ENCODE measurements at places on chromosomes 6 and 20. TPM values are rescaled to one million over a fixed set of nuclear protein-coding genes. Genes with fewer than 3 reads are reported as not detected.

The CENPQ gene
- polyA plus RNA-seq: 16.5 TPM

GRCh38 chr6:127570739-127571389 is 6.1 kb upstream of the C6orf58 start:
- DNase-seq: no peak

- DNase-seq: no peak
Measured at GRCh38 chr6:142805042-142805441, 139.9 kb downstream of the HIVEP2 start.

The CTCFL gene
- 1.5 TPM for polyA plus RNA-seq

The CLDN20 gene
- polyA plus RNA-seq: 1.1 TPM

DNA sequence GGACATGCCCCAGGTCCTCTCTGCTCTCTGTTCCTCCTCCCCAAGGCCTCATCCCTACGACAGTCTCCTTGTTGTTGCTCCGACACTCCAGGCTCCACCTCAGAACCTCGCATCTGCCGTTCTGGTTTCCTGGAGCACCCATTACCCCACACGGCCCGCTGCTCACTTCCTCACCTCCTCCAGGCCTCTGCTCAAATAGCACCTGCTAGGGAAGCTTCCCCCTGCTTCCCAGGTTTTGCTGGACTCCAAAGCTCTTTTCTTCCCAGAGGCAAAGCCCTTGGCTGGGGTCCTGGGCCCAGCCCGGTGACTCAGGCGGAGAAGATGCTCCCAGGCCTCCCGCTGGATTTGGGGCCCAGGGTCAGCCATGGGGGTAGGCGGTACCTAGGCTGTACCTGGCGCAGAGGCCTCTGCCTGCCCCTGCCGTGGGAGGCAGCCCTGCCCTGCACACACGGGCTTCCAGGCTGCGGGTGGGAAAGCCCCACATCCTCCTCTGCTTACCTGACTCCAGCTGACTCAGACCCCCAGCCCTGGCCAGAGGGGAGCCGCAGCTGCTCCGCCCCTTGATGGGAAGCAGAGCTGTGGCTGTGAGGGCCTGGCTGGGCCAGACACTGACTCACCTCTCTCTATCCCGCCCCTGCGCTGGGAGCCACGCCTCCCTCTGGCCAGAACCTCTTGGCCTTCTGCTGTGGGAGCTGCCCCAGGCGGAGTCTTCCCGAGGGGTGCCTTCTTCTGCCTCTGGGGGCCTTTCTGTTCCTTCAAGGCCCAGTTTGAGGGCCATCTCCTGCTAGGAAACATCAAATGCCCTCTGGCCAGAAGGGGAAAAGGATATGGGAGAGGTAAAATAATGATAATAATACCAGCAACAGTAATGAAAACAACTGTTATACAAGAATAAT is 130.5 kb downstream of the CEBPB start:
- no peak for DNase-seq

- DNase-seq: no peak
Measured at GRCh38 chr20:49337357-49337756, 59.5 kb upstream of the ZNFX1 start.

The E2F1 gene
- 11.2 TPM for polyA plus RNA-seq

GRCh38 chr6:34412643-34413214 is 13.1 kb downstream of the RPS10 start:
- DNase-seq: no peak

DNA sequence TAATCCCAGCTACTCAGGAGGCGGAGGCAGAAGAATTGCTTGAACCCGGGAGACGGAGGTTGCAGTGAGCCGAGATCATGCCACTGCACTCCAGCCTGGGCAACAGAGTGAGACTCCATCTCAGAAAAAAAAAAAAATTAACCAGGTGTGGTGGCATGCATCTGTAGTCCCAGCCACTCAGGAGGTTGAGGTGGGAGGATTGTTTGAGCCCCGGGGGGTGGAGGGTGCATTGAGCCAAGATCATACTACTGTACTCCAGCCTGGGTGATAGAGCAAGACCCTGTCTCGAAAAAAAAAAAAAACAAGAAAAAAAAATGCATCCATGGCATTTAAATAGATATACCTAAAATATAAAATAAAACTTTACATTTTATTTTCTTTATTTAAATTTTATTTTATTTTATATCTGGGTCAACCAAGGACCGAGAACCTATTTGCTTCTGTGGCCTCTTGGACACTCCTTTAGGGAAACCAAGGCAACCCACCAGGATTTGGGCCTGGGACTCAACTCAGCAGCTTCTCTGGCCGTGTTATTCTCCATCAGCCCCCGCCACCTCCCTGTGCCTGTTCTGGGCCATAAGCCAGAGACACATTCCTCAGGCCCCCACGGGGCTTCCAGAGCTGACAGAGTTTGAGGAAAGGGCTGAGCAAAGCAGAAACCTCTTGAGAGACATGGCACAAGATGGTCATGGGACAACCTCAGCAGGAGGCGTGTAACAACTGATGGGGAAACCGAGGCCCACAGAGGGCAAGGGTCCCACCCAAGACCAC is 6.2 kb downstream of the SNTA1 start:
- no peak for DNase-seq

GRCh38 chr6:40755046-40755681 is 168.0 kb upstream of the LRFN2 start:
- DNase-seq: no peak

- no peak for DNase-seq
Measured at GRCh38 chr6:150646228-150646627, 46.5 kb downstream of the PLEKHG1 start.

DNA sequence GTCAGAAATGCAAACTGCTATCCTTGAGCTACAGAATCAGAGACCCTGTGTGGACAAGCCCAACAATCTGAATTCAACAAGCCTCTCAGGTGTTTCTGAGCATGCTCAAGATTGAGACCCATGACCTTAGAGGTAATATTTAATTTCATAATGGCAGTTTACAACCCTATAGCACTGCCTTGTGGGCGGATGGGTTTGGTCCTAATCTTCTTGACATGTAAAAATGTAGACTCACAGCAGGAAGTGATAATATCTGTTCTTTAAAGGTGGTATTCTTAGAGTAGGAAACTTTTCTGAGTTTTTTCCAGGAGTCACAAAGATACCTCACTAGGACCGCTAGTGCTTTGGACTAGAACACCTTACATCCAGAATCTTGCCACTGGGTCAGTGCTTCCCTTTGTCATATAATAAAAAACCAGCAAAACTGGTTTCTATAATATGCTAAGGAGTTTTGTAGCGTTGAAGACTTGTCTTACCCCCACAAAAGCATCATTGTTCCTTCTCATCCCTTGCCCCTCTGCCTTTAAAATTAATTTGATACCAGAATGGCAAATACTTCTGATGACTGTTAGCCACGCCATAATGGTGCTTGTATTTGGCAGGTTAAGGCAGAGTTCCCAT is 52.6 kb downstream of the E2F3 start:
- no peak for DNase-seq

- no peak for DNase-seq
Measured at GRCh38 chr6:331622-332521, 39.6 kb downstream of the DUSP22 start.

- no peak for DNase-seq
Measured at GRCh38 chr20:43536817-43537440, 21.9 kb upstream of the SGK2 start.

The GJA1 gene
- 279 TPM for polyA plus RNA-seq

- DNase-seq: peak; percentile 83
Measured at GRCh38 chr20:48523191-48523995, 304.4 kb downstream of the PREX1 start.

The SLC12A5 gene
- 2.3 TPM for polyA plus RNA-seq

The DACT2 gene
- polyA plus RNA-seq: 23.6 TPM

- DNase-seq: no peak
Measured at GRCh38 chr6:79801362-79801761, 146.0 kb downstream of the ELOVL4 start.

The KIAA1755 gene
- polyA plus RNA-seq: 3.8 TPM

GRCh38 chr20:6814945-6815344 is 47.5 kb downstream of the BMP2 start:
- DNase-seq: no peak

DNA sequence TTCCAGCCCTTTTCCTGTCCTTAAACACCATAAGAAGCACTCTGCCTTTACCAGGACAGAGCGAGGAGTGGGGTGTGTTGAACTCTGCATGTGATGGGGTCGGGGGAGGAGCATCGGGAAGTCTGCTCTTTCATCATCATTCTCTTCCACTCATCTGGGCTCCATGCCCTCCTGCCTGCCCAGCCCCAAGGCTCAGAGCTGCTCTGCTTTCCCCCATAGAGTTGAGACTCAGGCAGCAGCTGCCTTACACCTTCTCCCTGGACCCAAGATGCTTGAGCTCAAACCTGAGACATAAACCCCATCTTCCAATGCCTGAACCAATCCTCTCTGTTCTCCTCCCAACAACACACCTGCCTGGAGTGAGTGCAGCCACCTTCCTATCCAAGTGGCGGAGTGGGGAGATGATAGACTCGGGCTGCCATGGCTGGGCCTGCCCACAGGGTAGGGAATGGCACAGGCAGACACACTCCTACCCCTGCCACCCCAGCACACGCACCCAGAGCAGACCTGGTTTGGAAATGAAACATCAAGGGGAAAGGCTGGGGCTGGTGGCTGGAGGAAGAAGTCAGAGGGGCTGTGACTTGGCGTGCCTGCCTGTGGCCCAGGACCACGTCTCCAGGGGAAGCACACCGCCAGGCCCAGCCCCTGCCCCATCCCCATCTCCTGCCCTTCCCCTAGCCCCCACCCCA is 28.4 kb downstream of the TFEB start:
- DNase-seq: no peak

- DNase-seq: no peak
Measured at GRCh38 chr20:1824834-1825233, 70.4 kb upstream of the SIRPA start.

- DNase-seq: no peak
Measured at GRCh38 chr6:127201321-127201720, 65.3 kb upstream of the RNF146 start.

DNA sequence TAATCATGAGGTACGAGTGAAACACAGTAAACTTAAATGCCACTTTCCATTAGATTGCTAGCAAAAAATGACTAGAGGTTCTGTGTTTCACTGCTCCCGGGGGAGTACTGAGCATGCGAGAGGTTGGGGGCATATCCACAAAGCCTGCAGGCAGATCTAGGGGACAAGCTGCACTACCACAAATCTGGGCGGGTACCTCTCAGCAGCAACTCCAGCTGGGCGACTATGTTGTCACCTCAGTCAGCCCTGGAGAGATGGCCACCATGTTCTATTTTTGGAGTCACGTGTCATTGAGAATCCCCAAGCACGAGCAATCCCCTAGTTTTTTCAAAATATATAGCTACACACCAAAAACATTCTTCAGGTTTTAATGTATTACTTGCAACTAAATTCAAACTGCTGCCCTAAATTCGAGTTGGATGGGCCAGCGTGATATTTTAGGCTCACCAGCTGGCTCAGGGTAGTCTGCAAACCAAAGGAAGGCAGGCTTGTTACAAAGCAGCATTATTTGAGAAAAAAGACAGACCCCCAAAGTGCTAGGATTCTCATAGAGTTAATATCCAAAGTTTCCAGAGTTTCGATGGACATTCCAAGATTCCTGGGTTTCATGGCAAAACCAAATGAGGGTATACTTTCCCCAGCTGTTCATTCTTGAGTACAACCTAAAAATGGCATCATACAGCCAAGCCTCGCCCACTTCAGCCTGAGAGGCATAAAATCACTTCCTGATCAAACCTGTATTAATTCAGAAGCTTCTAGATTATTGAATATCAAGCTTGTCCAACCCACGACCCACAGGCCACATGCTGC is 24.1 kb upstream of the MYLIP start:
- DNase-seq: no peak

GRCh38 chr6:20569000-20569610 is 34.8 kb downstream of the CDKAL1 start:
- DNase-seq: no peak

DNA sequence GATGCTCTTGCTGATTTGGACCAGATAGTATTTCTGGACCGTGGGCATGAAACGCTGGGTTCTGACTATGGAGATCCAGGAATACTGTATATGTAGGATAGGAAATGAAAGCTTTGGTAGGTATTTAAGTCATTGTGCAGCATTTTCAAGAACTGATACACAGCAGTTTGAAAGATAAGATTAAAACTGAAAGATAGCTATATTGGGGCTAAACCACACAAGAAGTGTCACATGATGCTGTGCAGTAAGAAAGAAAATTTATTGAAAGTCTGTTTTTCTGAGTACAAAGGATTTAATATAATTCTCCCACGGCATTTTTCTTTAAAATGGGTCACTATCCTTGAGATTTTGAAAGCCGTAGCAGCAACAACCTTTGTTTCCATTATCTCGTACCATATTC is 305 bp downstream of the IL17A start:
- no peak for DNase-seq

The HLA-DQB2 gene
- polyA plus RNA-seq: 0.87 TPM

- DNase-seq: no peak
Measured at GRCh38 chr6:16243055-16243454, 4.7 kb downstream of the GMPR start.

DNA sequence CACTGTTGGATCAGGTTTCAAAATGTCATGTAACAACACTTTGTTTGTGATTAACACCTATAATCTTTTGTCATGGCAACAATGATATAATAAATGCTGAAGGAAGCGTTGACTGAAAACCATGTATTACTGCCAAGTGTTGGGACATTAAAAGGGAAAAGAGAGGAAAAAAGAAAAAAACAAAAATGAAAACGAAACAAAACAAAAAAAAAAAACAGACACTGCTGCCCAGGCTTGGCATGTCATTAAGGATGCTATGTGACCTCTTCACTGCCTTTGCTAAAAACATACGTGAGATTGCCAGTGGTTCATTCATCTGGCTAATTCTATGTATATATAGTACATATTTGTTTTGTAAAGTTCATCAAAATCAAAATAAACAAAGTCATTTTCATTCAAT is 516.7 kb upstream of the RNF217 start:
- no peak for DNase-seq

DNA sequence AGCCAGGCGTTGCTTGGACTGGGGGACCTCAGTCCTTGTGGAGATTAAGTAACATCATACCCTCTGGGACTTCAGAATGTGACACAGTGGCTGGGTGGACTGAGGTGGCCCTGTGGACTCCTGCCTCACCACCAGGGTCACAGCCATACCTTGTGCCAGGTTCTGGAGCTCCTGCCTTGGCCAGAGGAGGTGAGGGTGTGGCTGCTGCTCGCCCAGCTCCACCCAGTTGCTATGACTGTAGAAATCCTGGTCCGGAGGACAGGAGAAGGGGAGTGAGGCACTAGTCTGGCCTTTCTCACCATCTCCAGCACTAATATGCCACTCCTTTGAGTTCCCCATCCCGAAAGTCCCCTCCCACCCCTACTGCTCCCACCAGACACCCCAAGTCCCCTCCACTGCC is 1.9 kb downstream of the VWA7 start:
- DNase-seq: no peak

DNA sequence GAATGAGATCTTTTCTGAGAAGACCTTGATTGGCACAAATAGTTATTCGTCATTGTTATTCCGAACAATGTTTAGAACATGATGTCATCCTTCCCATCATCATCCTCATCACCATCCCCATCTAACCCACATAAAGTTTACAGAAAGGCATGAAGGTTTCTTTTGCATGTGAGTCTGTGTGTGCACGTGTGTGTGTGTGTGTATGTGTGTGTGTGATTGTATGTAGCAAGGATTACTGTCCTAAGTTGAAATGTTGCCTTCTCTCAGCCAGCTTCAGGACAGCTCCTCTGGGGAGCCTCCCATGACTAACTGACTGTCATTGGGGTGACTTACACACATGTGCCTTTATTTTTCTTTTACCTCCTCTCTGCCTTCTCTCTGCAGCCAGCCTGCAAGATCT is 113.5 kb downstream of the SLC22A3 start:
- no peak for DNase-seq

- DNase-seq: no peak
Measured at GRCh38 chr6:157133856-157134255, 189.5 kb downstream of the TMEM242 start.

Data from left renal pelvis (tissue), 4 donors.